Upper lobe of left lung (tissue), 6 donors: ENCODE measurements at places on chromosomes 4 and X. TPM values are rescaled to one million over a fixed set of nuclear protein-coding genes. Genes with fewer than 3 reads are reported as not detected.

- no peaks in the 10 kb centered on the region for H3K4me1 ChIP-seq
- no peaks in the 10 kb centered on the region for H3K27me3 ChIP-seq
- H3K36me3 ChIP-seq = no peaks in the 10 kb centered on the region
- no peak for DNase-seq
- no peak overlapping the region for H3K4me3 ChIP-seq
- no peak overlapping the region for H3K27ac ChIP-seq
Measured at GRCh38 chrX:133516686-133517085, 101.4 kb upstream of the GPC4 start.

DNA sequence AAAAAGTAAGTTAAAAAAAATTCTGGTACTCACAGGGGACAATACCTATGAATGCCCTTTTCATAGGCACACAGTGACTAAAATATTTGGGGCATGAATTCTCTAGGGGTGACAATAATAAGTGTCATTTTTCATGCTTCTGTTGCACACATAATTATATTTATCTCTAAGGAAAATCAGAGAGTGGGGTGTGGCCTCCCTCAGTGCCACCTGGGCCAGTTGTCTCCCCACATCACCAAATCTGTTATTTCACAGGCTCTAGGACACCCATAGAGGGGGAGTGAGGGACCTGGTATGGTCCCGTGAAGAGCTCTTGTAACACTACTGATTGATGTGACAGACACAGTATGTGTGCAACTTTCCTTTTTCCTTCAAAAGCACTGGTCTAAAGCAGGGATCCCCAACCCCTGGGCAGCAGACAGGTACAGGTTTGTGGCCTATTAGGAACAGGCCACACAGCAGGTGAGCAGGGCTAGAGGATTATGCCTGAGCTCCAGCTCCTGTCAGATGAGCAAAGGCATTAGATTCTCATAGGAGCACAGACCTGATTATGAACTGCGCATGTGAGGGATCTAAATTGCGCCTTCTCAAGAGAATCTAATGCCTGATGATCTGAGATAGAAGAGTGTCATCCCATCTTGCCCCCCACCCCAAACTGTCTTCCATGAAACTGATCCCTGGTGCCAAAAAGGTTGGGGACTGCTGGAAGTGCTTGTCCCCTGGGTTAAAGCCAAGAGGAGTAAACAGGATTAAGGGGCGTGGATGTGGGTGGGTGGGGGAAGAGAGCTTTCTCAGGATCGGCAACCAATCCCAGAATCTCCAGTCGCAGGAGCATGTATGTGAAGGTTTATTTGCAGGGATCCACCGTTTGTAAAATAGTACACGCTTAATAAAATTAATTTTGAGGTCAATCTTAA lies 856 bp downstream of the SLC9B1 start:
- peak overlapping the region; percentile 86 for H3K27ac ChIP-seq
- peaks cover 7% of the 10 kb centered on the region for H3K4me1 ChIP-seq
- H3K27me3 ChIP-seq = no peaks in the 10 kb centered on the region
- no peak for DNase-seq
- H3K4me3 ChIP-seq = peak overlapping the region; percentile 51
- H3K36me3 ChIP-seq = no peaks in the 10 kb centered on the region

GRCh38 chr4:108172753-108173598 lies 4.2 kb upstream of the LEF1 start:
- H3K27me3 ChIP-seq = no peaks in the 10 kb centered on the region
- peak overlapping the region; percentile 83 for H3K27ac ChIP-seq
- DNase-seq = peak; percentile 92
- peak overlapping the region; percentile 65 for H3K4me3 ChIP-seq

DNA sequence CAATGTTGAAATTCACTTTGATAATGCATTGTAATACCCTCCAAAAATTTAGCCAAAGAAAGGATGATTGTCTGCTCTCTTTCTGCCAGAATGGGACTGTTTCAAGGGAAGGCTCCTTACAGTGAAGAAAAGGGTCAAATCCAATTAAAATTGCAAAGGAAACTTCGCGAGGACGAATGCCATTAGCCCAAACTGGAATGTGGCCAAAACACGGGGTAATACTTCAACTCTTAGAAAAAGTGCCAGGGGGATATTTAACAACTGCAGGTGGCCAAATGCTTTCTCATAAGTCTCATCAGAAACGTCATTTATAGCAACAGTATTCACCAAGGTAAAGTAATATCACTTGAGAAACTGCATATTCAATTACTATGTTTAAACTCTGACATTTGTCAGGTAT lies 29.0 kb downstream of the NKX3-2 start:
- H3K27ac ChIP-seq = no peak overlapping the region
- no peaks in the 10 kb centered on the region for H3K4me1 ChIP-seq
- no peak for DNase-seq

DNA sequence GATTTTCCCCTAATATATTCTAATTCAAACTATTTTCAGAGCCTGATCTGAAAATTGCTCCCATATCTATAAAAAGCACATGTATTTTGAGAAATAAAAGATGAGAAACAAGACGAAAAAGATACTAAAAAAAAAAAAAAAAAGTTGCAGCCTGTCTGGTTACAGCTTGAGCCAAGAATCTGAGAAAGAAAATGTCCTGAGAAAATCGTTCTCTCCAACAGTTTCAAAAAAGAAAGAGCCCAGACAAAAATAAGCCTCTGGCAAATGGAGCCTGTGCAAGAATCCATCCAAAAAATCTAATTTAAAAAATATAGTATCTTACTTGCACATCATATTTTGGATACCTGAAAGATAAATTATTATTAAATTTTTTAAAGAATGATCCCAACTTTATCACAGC lies 163.0 kb upstream of the TBL1X start:
- H3K27ac ChIP-seq = no peak overlapping the region
- no peaks in the 10 kb centered on the region for H3K36me3 ChIP-seq
- H3K4me3 ChIP-seq = no peak overlapping the region

DNA sequence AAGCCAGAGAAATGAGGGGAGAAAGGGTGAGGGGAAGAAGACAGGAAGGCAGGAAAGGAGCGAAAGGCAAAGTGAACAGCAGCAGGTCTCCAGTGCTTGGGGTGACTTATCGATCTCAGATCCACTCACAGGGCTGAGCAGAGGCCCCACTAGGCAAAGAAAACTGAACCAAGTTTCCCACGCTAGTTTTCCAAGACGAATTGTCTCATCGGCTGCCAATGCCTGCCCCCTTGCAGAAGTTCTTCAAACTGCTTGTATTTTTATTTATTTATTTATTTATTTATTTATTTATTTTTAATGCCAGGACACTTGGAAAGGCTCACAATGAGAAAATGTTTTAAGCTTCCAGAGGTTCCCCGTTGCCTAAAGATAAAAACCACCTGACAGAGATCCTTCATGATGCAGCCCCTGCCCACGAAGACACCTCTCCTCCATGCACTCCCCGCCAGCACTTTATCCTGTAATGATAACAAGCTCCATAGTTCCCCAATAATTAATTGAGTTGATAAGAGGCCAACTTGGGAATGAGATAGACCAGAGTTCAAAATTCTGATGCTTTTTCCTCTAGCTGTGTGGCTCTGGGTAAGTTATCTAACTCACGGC lies 43.2 kb downstream of the QDPR start:
- no peaks in the 10 kb centered on the region for H3K36me3 ChIP-seq
- no peak overlapping the region for H3K4me3 ChIP-seq
- no peak for DNase-seq
- no peaks in the 10 kb centered on the region for H3K27me3 ChIP-seq
- H3K27ac ChIP-seq = no peak overlapping the region
- H3K4me1 ChIP-seq = no peaks in the 10 kb centered on the region

GRCh38 chr4:177532358-177532757 lies 90.1 kb upstream of the AGA start:
- H3K4me1 ChIP-seq = no peaks in the 10 kb centered on the region
- DNase-seq = no peak
- H3K27ac ChIP-seq = no peak overlapping the region
- H3K27me3 ChIP-seq = no peaks in the 10 kb centered on the region
- H3K4me3 ChIP-seq = no peak overlapping the region

GRCh38 chrX:65900850-65901844 lies 138.7 kb downstream of the VSIG4 start:
- H3K4me3 ChIP-seq = no peak overlapping the region
- no peaks in the 10 kb centered on the region for H3K36me3 ChIP-seq
- H3K27ac ChIP-seq = no peak overlapping the region
- DNase-seq = no peak
- H3K27me3 ChIP-seq = no peaks in the 10 kb centered on the region
- no peaks in the 10 kb centered on the region for H3K4me1 ChIP-seq

GRCh38 chrX:100946299-100946927 lies 17.7 kb upstream of the XKRX start:
- no peaks in the 10 kb centered on the region for H3K4me1 ChIP-seq
- no peak overlapping the region for H3K4me3 ChIP-seq
- H3K36me3 ChIP-seq = no peaks in the 10 kb centered on the region
- no peak for DNase-seq
- H3K27ac ChIP-seq = no peak overlapping the region
- no peaks in the 10 kb centered on the region for H3K27me3 ChIP-seq

Gene CHRNA9
- not detected for total RNA-seq
